ENCODE measurements at places on chromosomes 12 and 14.

DNA sequence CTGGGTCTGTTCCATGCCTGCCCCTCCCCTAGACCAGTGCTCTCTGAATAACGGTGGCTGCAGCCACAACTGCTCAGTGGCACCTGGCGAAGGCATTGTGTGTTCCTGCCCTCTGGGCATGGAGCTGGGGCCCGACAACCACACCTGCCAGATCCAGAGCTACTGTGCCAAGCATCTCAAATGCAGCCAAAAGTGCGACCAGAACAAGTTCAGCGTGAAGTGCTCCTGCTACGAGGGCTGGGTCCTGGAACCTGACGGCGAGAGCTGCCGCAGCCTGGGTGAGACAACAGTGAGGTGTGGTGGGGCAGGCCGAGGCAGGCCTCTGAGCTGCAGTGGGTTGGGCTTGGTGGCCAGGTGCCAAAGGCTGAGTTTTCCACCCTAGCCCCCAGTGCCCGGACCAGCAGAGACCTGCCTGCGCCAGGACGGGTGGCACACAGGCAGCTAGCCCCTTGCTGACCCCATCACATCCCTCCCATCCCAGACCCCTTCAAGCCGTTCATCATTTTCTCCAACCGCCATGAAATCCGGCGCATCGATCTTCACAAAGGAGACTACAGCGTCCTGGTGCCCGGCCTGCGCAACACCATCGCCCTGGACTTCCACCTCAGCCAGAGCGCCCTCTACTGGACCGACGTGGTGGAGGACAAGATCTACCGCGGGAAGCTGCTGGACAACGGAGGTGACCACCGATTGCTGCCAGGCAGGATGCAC, 28.2 kb upstream of the LRP1-AS start:
- peaks cover 29% of the 10 kb centered on the region for H3K36me3 ChIP-seq
- H3K27me3 ChIP-seq = no peaks in the 10 kb centered on the region
- H3K4me1 ChIP-seq = peaks cover 5% of the 10 kb centered on the region
- no peak overlapping the region for H3K27ac ChIP-seq

- H3K27me3 ChIP-seq = no peaks in the 10 kb centered on the region
- H3K36me3 ChIP-seq = peaks cover 5% of the 10 kb centered on the region
- H3K4me3 ChIP-seq = no peak overlapping the region
- H3K4me1 ChIP-seq = peaks cover 30% of the 10 kb centered on the region
Measured at GRCh38 chr14:100051543-100051942, 13.7 kb upstream of the EVL start.

GRCh38 chr12:104662908-104663307, 206.2 kb downstream of the CHST11 start:
- DNase-seq = no peak
- no peaks in the 10 kb centered on the region for H3K36me3 ChIP-seq
- H3K4me1 ChIP-seq = peaks cover under 1% of the 10 kb centered on the region
- peaks cover 94% of the 10 kb centered on the region for H3K27me3 ChIP-seq
- H3K27ac ChIP-seq = no peak overlapping the region

DNA sequence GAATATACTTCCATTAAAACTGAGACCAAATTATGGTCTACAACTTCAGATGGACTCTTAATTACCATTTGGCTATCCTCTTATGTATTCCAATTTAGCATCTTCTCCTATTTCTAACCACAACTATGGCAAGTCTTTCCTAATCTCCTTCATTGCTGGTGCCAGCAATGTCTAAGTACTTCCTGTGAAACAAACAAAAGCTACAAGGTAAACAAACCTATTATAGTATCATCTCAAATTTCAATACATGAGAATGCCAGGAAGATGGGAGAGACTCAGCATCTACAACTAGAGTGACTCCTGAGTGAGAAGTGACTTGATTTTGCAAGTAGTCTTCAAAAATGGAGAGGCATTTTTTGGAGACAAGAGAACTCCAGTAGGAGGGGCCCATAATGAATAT, 202.9 kb upstream of the ATXN7L3B start:
- no peaks in the 10 kb centered on the region for H3K36me3 ChIP-seq
- DNase-seq = no peak
- no peak overlapping the region for H3K4me3 ChIP-seq
- H3K27me3 ChIP-seq = no peaks in the 10 kb centered on the region
- no peaks in the 10 kb centered on the region for H3K4me1 ChIP-seq
- no peak overlapping the region for H3K27ac ChIP-seq

DNA sequence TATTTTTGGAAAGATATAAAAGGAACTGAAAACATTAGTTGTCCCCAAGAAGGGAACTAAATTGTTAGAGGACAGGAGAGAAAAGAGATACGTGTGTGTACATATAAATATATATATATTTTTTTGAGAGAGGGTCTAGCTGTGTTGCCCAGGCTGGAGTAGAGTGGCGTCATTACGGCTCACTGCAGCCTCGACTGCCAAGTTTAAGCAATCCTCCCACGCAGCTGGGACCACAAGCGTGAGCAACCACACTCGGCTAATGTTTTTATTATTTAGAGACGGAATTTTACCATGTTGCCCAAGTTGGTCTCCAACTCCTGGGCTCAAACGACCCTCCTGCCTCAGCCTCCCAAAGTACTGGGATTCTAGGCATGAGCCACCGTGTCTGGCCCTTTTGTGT, 16.2 kb upstream of the NOP2 start:
- H3K4me1 ChIP-seq = no peaks in the 10 kb centered on the region
- no peaks in the 10 kb centered on the region for H3K27me3 ChIP-seq
- no peak for DNase-seq
- H3K27ac ChIP-seq = no peak overlapping the region

- no peak overlapping the region for H3K4me3 ChIP-seq
- no peak for DNase-seq
- peaks cover 21% of the 10 kb centered on the region for H3K27me3 ChIP-seq
- H3K4me1 ChIP-seq = peaks cover 3% of the 10 kb centered on the region
- H3K36me3 ChIP-seq = no peaks in the 10 kb centered on the region
Measured at GRCh38 chr12:117790948-117791347, 177.8 kb downstream of the KSR2 start.

DNA sequence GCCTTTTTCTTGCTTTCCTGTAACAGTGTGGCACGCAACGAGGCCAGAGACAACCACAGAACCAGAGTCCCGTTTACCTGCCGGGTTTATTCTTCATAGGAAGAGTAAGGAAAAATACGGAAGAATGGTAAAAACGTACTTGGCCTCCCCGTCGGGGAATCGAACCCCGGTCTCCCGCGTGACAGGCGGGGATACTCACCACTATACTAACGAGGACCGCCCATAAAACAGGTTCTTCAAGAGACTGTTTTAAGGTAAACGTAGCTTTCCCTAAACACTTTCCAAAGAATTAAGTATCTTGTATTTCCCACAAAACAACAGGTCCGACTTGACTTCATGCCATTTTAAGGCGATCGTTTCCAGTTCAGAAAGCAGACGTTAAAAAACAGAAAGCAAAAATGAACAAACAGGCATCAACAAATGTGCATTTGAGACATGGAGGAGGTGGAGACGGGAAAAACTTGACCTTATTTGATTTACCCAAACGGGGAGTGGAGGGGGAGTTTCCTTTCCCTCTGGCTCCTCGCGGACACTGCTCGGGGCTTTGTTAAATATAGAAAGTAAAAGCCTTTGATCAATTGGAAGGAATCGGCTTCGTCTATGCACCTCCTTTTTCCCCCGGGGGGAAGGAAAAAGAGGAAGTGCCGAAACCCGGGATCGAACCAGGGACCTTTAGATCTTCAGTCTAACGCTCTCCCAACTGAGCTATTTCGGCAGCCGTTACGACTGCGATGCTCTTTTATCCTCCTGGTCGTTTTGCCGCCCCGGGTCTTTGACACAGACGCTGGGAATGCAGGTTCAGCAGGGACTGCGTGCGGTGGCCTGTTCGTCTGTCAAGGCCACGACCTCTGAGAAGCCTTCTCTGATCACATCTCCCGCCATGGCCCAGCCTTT, 13.0 kb upstream of the UBC start:
- peak; percentile 85 for DNase-seq
- H3K27me3 ChIP-seq = no peaks in the 10 kb centered on the region
- H3K4me1 ChIP-seq = peaks cover 11% of the 10 kb centered on the region
- no peaks in the 10 kb centered on the region for H3K36me3 ChIP-seq

DNA sequence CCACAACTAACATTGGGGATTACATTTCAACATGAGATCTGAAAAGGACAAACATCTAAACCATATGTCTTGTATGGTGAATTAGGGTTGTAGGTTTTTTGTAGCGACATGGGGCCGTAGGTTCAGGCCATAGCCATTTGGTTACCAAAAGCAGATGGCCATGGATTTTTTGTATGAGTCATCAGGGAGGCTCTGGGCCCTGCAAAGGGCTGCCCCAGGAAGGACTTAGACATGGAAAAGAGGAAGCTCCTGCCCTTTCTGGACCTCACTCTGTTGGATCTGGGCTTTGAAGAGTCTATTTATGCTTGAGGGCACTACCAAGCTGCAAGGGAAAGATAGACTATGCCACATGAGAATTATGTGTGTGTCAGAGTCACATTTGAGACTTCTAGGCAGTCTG, 89.3 kb upstream of the DHRS4 start:
- H3K27me3 ChIP-seq = no peaks in the 10 kb centered on the region
- no peaks in the 10 kb centered on the region for H3K4me1 ChIP-seq
- H3K4me3 ChIP-seq = no peak overlapping the region

GRCh38 chr12:106140223-106140986, 1.7 kb upstream of the NUAK1 start:
- DNase-seq = no peak
- H3K36me3 ChIP-seq = peaks cover 2% of the 10 kb centered on the region
- H3K27ac ChIP-seq = peak overlapping the region; percentile 93
- H3K4me3 ChIP-seq = peak overlapping the region; percentile 71

GRCh38 chr14:87063181-87063580, 929.8 kb downstream of the GALC start:
- no peaks in the 10 kb centered on the region for H3K36me3 ChIP-seq
- no peak overlapping the region for H3K27ac ChIP-seq
- H3K4me3 ChIP-seq = no peak overlapping the region
- H3K4me1 ChIP-seq = peaks cover 5% of the 10 kb centered on the region

GRCh38 chr12:19744705-19745218, 305.5 kb downstream of the AEBP2 start:
- no peak for DNase-seq
- peak overlapping the region; percentile 65 for H3K27ac ChIP-seq
- peaks cover 7% of the 10 kb centered on the region for H3K36me3 ChIP-seq
- H3K27me3 ChIP-seq = no peaks in the 10 kb centered on the region

DNA sequence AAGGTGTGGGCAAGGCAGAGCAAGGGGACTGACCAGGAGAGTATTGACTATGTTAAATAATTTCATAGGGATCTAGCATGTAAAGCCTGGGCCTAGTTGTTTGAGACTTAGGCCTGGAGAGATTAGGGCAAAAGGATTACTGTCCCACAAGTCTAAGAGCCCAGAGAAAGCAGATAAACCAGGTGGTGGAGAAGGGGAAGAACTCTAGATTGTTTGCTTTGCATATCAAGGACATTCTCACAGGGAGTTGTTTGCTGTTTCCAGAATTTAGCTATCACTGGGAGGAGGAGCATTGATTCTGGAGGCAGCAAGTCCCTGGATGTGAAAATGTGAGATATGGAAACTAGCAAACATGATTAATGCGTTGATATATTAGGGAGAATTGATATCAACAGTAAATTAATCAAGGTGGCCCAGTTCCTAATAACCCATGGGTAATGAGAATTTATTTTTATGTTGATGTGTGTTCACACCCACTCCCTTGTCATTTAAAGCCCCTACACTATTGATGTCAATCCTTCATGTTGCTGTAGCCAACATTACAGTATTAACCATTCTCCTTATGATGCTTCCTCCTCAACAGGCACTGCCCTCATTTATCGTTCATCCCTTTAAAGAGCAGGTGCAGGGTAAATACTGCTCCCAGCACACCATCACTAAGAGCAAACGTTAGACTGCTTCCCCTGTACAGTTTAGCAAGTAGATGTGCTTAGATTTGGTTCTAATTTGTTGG, 1666.7 kb upstream of the FLRT2 start:
- peak overlapping the region; percentile 54 for H3K27ac ChIP-seq
- H3K4me3 ChIP-seq = no peak overlapping the region
- H3K27me3 ChIP-seq = no peaks in the 10 kb centered on the region
- H3K36me3 ChIP-seq = peaks cover 7% of the 10 kb centered on the region

GRCh38 chr14:50773632-50774541, 57.1 kb downstream of the NIN start:
- H3K4me1 ChIP-seq = peaks cover 23% of the 10 kb centered on the region
- H3K27ac ChIP-seq = peak overlapping the region; percentile 39
- DNase-seq = peak; percentile 63
- peaks cover 27% of the 10 kb centered on the region for H3K36me3 ChIP-seq

- H3K36me3 ChIP-seq = peaks cover 28% of the 10 kb centered on the region
- DNase-seq = no peak
- peak overlapping the region; percentile 3 for H3K27ac ChIP-seq
- H3K4me1 ChIP-seq = peaks cover 3% of the 10 kb centered on the region
Measured at GRCh38 chr12:131803961-131804521, 24.2 kb upstream of the MMP17 start.

DNA sequence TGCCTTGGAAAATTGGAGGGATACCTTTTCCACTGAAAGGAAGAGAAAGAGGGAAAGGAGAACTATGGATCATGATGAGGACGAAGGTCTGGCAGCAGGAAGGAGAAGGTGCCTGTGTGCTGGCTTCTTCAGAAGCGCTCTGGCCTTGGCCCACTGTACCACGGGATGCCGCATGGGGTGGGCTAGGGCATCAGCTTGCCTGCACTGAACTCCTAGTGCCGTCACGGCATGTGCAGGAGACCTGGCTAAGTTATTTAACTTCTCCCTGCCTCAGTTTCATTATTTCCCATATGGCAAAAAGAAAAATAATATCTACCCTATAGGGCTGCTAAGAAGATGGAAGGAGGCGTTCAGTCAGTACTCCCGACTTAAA, 28.1 kb downstream of the FBXO21 start:
- no peaks in the 10 kb centered on the region for H3K27me3 ChIP-seq
- peaks cover 50% of the 10 kb centered on the region for H3K36me3 ChIP-seq
- H3K4me1 ChIP-seq = peaks cover 12% of the 10 kb centered on the region
- peak overlapping the region; percentile 60 for H3K27ac ChIP-seq
- no peak overlapping the region for H3K4me3 ChIP-seq
- DNase-seq = no peak

DNA sequence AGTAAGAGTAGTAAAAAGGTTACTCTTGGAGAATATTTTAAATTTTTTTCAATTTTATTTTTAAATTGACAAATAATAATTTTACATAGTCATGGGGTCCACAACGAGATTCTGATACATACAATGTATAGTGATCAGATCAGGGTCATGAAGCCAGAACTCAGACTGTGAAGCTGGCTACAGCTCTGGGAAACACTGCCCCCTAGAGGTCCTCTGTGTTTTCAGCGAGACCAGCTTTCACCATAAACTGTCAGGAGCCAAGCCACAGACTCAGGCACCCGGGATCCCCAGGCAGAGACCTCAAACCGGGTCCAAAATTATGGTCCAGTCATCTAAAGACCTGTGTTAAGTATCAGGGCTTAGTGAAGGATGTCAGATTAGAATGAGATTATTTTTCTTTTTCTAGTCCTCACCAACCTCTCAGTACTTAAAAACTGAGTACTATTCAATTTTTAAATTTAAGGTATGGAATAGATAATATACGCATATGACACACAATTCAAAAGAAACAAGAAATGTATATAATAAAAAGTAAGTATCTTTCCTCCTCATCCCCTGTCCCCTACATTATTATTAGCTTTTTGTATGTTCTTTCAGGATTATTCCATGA, 397.1 kb downstream of the MDGA2 start:
- H3K4me1 ChIP-seq = peaks cover 8% of the 10 kb centered on the region
- peak; percentile 28 for DNase-seq
- H3K4me3 ChIP-seq = no peak overlapping the region
- no peak overlapping the region for H3K27ac ChIP-seq
- peaks cover 3% of the 10 kb centered on the region for H3K36me3 ChIP-seq
- H3K27me3 ChIP-seq = no peaks in the 10 kb centered on the region

GRCh38 chr12:6850796-6851152, 312 bp downstream of the CDCA3 start:
- H3K27me3 ChIP-seq = no peaks in the 10 kb centered on the region
- peak overlapping the region; percentile 95 for H3K4me3 ChIP-seq
- H3K27ac ChIP-seq = peak overlapping the region; percentile 96
- no peak for DNase-seq

Data from mesothelial cell of epicardium (in vitro differentiated cells).